ENCODE measurements at places on chromosomes 2 and 18.

DNA sequence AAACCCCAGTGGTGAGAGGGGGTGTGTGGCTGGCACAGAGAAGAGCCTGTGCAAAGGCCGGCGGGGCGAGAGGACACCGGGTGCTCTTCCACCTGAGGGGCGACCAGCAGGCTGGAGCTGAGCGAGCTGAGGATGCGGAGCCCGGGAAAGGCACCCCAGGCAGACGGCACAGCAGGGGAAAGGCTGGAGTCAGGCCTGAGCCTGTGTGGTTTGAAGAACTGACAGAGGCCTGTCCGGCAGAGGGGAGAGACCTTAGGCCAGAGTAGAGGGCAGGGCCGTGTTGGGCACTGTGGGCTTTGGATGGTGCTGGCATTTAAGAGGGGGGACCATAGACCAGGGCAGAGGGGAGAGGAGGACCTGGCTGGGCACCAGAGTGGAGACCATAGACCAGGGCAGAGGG lies 149.8 kb downstream of the RTP5 start:
- no peak for DNase-seq

DNA sequence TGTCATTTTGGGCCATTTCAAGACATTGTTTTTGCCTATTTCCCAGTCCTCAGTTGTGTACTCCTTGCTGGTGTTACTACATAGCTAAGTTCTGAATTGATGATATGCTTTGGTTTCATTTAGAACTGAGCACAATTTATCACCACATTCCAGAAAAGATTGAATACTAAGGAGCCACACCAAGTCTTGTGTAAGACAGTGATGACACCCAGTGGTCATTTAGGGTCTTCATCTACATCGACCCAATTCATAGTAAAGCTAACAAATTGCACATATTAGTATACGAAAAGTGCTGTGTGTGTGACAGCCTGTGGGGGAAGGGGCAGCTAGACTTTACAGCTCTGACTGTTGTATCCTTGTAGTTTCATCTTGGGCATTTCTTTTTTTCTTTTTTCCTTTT lies 10.9 kb upstream of the DLX2 start:
- DNase-seq: no peak

DNA sequence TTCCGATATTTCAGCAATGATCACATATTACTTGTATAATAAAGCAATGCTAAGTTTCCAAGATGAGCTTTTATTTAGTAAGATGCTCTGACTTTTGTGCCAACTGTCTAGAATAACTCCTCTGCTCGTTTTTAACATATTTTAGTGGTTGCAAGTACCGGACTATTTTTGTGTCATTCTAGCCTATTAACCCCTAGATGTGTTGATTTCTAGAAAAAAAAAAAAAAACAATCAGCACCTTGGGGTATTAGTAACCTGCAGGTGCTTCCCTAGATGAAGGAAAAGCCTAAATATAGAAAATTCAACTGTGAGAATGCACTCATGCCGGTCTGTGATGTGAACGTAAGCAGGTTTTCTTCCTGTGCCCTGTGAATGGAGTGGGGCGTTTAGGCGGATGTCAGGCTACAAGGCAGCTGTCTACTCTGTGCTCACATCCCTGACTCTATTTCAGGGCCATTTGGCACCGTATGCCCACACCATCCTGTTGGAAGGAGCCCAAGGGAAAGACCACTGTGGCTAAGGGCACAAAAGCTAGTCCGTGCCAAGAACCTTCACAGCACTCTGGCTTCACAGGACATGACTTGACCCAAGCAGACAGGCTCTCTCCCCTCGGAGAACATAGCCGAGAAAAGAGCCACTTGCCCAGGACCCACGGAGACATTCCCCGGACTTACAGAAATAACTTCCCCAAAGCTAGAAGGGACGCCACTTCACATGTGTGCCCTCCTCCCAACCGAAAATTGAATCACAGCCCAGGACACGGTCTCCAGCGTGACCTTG lies 60.9 kb upstream of the AGAP1 start:
- DNase-seq: peak; percentile 23

DNA sequence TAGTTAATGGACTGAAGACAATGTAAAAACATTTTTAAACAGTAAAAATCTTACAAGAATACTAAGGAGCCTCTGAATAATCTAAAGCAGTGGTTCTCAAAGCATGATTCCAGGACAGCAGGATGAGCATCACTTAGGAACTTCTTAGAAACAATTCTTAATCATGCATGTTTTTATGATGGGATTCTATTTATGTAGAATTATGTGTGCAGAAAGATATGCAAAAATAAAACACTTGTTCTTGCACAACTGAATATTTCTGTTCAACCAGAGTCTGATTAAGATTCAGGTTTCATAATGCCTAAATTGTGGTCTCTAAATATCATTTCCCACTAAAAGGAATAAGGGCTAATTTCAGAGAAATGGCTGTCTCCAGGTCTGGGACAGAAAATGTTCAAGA lies 69.2 kb upstream of the MTIF2 start:
- DNase-seq: no peak
